Activated CD8-positive, alpha-beta memory T cell treated with anti-CD3 and anti-CD28 coated beads, Interleukin-2, amount 50 U/mL, for 48 hours (primary cell): ENCODE measurements at places on chromosomes 1 and 21.

- peak; percentile 41 for DNase-seq
Observed at GRCh38 chr1:230277201-230278025, 148.7 kb downstream of the PGBD5 start.

GRCh38 chr1:160171980-160172379 lies 18.4 kb upstream of the CASQ1 start:
- no peak for DNase-seq

DNA sequence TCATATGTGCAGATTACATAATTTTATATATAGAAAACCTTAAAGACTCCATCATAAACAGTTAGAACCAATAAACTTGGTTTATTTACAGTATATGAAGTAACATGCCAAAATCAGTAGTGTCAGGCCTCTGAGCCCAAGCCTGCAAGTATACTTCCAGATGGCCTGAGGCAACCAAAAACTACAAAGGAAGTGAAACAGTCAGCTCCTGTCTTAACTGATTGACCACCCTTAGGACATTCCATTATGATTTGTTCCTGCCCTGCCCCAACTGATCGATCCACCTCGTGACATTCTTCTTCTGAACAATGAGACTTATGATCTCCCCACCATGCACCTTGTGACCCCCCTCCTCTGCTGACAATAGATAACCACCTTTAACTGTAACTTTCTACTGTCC lies 630.3 kb downstream of the AMY1C start:
- no peak for DNase-seq

DNA sequence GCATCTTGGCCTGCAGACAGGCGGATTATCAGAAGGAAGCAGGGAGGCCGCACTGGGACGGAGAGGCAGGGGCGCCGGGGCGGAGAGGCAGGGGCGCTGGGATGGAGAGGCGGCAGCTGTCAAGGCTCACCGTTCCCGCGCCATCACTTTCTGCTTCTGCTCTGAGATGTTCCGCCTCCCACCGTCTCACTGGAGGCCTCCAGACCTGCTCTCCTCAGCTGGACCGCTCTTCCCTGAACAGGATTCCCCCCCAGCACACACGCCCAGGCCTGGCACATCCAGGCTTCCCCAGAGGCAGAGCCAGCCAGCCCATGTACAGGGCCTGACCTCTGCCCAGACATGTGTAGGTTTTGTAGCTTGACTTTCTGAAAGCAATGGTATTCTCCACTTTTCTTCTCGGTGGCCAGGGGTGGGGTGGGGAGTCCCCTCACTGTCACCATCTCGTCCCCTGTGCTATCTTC lies 84.1 kb downstream of the RIPK4 start:
- DNase-seq, result no peak

DNA sequence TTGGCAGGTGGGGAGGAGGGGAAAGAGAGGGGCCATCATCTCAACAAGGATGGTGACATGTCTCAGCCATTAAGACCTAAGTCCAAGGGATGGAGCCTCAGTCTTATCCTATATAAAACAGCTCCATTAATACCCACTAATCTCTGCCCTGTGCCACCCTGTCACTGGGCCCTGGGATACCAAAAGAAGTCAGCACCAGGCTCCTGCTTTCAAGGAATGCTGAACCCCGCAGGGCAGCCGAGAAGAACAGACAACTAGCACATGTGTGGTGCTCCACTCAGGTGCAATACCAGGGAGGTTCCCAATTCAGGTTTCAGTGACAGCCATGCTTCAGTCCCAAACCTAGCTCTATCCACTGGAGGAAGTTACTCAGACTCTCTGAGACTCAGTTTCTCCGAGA lies 128.4 kb downstream of the GRIK3 start:
- DNase-seq, result no peak

GRCh38 chr1:37037690-37038089 lies 3.4 kb upstream of the GRIK3 start:
- no peak for DNase-seq

DNA sequence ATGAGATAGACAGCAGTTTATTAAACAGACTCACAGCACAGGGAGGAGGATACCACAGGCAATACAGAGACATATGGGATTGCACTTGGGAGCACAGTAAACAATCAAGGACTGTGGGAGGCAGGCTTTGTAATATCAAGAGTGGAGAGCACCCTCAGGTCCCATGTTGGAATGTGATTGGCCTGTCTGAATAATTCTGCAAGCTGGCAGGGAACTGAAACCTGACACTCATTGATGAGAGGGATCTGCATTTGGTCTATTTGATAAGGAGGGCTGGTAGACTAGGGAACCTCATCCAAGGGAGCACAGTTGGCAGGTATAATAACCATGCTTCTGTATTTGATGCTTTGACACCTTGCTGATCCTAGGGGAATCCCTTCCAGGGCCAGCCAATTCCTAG lies 69.9 kb upstream of the PRMT6 start:
- DNase-seq, result no peak

GRCh38 chr1:226964068-226964425 lies 24.0 kb downstream of the COQ8A start:
- no peak for DNase-seq

DNA sequence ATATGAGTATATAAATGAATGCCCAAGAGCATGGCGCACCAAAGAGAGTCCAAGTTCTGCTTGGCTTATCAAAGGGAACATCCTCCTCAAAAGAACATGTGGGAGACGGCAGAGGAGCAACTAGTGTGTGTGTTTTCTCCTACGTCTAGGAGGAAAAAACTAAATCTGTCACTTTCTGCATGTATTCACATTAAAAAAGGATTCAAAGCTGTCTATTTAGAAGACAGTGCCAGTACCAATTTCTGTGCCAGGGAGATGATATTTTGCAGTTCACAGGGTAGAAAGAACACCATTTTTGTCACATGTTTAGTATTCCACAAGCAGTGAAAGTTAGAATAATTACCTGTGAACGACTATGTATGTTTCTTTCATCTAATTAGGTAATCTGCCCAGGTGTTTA lies 42.5 kb upstream of the IFNAR2 start:
- no peak for DNase-seq

GRCh38 chr21:38258521-38259485 lies 2.0 kb downstream of the KCNJ15 start:
- no peak for DNase-seq

- DNase-seq, result peak; percentile 84
Observed at GRCh38 chr1:204941421-204942338, 71.0 kb downstream of the NFASC start.

- no peak for DNase-seq
Observed at GRCh38 chr1:114322207-114322606, 168.5 kb upstream of the SYT6 start.

DNA sequence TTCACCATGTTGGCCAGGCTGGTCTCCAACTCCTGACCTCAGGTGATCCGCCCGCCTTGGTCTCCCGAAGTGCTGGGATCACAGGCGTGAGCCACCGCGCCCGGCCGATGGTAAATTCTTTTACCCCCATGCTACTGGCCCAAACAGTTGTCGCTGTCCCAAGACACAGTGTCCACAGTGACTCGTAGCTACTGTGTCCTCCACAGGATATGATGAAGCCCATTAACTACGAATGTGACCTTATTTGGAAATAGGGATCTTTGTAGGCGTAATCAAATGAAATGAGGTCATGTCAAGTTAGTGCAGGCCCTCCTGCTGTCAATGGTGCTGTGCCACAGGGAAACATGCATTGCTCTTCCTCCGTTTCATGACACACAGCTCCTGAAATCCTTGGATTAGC lies 8.5 kb downstream of the FNDC10 start:
- DNase-seq, result no peak

DNA sequence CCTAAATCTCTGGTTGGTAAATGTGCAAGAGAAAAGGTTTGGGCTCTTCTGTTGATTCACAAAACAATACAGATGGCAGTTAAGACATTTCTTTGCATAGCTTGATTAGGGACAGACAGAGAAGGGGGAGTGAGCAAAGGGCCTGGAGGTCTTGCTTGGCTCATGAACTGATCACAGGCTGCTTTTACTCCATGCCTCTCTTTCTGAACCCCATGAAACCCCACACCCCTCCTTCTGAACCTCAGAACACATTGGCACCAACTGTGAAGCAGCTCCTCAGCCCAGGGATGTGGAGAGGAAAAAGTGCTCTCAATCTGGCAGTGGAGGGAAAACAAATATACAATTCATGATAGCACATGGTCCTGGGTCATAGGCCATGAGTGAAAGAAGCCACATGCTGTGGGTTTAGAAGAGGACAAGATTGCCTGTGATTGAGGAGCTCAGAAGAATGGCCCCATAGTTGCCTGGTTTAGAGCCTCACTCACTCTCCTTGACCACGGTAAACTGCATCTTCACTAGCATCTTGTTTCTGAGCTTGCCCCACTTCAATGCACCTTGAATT lies 111.6 kb upstream of the GADD45A start:
- no peak for DNase-seq

DNA sequence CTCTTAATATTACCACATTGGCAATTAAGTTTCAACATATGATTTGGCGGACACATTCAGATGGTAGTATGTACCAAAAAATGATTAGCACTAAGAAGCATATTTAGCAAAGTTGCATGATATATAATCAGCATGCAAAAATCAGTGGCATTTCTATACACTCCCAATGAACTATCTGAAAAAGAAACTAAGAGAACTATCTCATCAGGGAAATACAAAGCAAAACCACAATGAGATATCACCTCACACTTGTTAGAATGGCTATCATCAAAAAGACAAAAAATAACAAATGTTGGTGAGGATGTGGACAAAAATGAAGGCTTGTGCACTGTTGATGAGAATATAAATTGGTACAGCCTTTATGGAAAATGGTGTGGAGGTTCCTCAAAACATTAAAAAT lies 31.4 kb upstream of the DENND1B start:
- no peak for DNase-seq

- DNase-seq, result no peak
Observed at GRCh38 chr1:32172621-32173245, 6.7 kb upstream of the TXLNA start.

GRCh38 chr1:23288201-23288600 lies 55.9 kb downstream of the HNRNPR start:
- DNase-seq, result no peak

- DNase-seq, result no peak
Observed at GRCh38 chr1:16922466-16922865, 735 bp downstream of the CROCC start.

- peak; percentile 84 for DNase-seq
Observed at GRCh38 chr1:53327182-53327913, 522 bp downstream of the LRP8 start.

- no peak for DNase-seq
Observed at GRCh38 chr1:214840356-214840755, 237.4 kb downstream of the CENPF start.

- DNase-seq, result no peak
Observed at GRCh38 chr1:103250441-103250861, 142.1 kb upstream of the COL11A1 start.

- DNase-seq, result no peak
Observed at GRCh38 chr1:100730130-100730529, 10.6 kb downstream of the VCAM1 start.

DNA sequence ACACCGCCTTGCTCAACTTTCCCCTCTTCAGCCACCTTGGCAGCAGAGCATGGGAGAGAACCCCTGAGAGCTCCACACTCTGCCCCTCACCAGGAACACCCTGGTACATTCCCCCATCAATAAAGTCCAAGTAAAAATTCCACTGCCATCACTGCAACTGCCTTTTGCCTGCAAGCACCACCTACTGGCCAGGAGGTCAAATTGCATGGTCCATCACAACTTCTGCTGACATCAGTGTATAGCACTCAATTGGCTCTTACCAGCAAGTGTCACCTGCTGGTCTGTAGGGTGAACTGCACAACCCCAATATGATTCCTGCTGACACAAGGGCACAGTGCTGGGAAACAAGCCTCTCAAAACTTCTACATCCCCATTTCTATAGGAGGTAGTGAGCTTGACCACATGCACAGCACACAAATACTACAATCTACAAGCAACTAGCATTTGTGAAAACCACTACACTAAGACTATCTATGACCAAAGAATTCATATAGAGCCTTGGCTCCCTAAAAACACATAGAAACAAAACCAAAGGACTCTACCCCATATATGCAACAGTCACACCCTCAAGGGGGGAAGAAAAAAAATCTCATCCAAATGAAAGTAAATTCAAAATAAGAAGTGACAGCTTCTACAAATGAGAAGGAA lies 69.2 kb downstream of the FASLG start:
- no peak for DNase-seq
